HS-27A (cell line): ENCODE measurements at places on chromosomes 3 and 15.

DNA sequence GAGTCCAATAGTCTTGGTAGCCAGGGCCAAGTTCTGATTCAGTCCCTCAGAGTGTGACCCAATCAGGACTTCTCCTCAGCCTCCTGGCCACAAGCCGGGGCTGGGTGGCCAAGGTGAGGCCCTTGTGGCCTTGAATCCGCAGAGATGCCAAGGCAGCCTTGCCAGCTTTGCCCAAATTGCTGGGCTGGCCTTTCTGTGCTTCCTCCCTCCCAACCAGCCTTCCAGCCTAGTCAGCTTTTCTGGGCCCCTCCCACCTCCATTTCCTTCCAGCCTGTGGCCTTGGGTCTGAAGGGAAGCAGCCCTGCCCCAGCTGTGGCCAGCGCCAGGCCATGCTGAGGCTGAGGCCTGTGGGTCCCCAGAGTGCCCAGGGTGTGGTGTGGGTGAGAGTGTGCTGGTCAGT lies 34.3 kb upstream of the ANKDD1A start:
- DNase-seq = no peak

- no peak for DNase-seq
These were observed 2.6 kb upstream of the LYSMD4 start for GRCh38 chr15:99735868-99736267.

GRCh38 chr15:66595931-66596545 lies 30.2 kb upstream of the LCTL start:
- no peak for DNase-seq

DNA sequence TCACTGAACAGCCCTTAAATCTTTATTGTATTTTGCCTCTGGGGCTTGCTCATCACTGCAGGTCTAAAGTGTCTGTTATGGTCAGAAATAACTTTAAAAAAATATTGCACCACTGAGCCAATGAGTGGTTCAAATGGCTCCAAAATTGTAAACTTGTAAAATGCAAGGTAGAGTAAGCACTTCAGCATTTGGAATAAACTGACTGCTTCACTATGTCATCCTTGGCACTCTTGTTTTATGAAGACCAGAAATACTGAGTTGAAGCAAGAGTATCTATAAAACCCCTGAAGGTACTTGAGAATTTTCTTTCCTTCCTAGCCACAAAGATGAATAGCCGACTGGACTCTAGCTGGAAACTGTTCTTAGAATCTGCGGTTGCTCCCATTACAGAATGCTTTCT lies 390.3 kb upstream of the DPH6 start:
- no peak for DNase-seq

DNA sequence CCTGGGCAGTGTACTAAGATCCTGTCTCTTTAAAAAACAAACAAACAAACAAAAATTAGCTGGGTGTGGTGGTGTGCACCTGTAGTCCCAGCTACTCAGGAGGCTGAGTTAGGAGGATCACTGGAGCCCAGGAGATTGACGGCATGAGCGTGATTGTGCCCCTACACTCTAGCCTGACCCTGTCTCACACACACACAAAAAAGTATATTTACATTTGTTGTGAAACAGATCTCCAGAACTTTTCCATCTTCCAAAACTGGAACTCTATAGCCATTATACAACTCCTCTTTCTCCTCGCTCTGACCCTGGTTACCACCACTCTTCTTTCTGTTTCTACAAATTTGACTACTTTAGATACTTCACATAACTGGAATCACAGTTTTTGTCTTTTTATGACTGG lies 56.0 kb upstream of the CCNB2 start:
- no peak for DNase-seq

- no peak for DNase-seq
These were observed 82.7 kb downstream of the FOXB1 start for GRCh38 chr15:60086681-60087429.

- no peak for DNase-seq
These were observed 665 bp downstream of the PIGB start for GRCh38 chr15:55319537-55320237.

DNA sequence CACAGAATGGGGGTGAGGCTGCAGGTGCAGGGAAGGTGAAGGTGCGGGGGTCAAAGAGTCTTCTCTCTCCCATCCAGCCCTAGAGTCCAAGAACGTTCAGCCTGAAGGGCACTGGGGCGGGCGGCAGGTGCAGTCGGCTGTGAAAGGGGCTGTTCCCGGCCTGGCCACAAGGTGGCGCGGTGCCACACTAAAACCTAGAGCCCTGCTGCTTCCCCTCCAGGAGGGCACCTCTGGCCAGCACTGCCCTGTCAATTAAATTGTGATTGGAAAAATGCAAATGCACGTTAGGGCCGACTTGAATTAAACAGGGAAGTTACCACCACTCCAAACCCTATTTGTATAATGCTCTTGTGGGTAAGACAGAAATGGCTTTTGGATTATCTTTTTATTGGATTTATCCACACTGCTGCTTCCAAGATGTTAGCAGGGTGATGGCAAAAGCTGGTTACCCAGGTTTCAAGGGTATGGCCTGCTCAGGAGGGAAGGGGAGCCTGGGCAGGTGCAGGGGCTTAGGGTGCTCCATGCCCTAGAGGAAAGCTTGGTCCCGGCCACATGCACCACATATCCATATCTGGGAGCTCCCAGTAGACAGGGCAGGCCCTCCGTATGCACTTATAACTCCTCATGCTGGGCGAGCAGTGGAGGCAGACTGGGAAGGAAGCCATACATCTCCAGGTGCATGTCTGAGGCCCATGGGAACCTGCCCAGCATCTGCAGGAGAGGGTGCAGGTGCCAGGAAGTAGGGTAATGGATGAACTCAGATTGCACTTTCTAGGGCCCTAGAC lies 119.8 kb downstream of the ADCY5 start:
- DNase-seq = peak; percentile 19
